Posterior cingulate gyrus (tissue), 11 donors: ENCODE measurements at places on chromosomes 5 and 9.

DNA sequence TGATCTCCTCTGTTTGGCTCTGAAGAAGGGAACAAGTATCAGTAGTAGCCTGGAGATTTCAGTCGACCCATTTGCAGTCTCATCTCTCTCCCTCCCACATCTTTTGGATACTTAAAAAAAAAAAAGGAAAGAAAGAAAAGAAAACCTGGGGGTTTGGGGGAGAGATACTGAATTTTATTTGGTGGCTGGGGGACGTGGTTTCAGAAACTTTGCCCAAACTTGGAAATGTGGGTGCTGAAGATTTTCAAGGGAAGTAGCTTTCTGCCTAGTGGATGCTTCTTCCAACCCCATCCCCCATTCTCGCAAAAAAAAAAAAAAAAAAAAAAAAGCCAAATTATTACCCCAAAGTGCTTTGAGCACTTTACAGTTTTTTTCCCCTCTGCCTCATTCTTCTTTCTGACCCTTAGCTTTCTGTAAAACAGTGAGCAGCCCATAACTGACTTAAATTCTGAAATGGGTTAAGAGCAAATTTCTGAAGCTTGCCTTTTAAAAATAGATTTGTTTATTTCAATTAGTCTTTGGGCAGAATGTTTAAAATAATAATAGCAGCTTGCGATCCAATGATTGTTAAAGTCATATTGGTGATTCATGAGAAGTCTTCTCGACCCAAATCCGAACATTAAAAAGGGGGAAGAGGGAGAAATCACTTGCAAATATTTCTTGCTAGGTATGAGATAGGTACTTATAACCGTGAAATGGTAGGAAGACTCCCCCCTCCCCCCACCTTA is 894 bp downstream of the FST start:
- DNase-seq = no peak

- no peak for DNase-seq
Measured at GRCh38 chr5:168254013-168254693, 37.3 kb upstream of the WWC1 start.

DNA sequence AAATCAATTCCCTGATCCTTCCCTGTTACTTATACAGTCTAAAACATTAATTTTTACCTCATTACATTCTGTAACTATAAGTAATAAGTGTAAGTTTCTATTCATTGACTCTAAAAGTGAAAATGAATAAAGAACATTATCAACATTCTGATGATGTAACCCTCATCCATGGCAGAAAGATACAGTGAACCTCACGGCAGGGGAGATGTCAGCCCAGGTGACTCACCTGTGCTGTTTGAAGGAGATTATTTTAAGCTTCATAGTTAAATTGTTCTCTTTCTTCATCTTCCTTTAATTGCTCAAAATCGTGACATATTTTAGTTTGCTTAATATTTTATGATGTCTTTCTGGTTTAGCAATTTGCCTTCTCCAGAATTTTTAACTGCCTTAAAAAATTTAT is 268.1 kb downstream of the FSTL4 start:
- DNase-seq = no peak

GRCh38 chr9:7150153-7150890 is 392.5 kb downstream of the KDM4C start:
- no peak for DNase-seq

DNA sequence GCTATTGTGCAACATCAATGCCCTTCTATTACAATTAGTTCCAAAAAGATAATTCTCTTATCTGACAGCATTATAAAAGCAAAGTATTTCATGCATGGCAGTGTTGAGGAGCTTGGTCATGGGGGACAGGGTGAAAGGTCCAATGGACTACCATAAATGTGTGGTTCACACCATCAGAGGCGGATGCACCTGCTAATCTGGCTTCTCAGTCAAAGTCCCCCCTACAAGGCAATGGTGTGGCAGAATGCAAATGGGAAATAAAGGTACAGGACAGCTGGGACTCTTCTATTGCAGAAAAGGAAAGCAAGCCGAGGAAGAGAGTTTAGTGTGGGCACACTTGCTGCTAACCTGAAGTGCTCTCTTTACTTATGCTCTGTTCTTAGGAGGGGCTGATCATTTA is 369.1 kb downstream of the NDUFS4 start:
- DNase-seq = no peak

GRCh38 chr5:143870871-143871632 is 59.1 kb downstream of the HMHB1 start:
- no peak for DNase-seq

GRCh38 chr9:37639109-37639762 is 11.5 kb upstream of the FRMPD1 start:
- DNase-seq = no peak

DNA sequence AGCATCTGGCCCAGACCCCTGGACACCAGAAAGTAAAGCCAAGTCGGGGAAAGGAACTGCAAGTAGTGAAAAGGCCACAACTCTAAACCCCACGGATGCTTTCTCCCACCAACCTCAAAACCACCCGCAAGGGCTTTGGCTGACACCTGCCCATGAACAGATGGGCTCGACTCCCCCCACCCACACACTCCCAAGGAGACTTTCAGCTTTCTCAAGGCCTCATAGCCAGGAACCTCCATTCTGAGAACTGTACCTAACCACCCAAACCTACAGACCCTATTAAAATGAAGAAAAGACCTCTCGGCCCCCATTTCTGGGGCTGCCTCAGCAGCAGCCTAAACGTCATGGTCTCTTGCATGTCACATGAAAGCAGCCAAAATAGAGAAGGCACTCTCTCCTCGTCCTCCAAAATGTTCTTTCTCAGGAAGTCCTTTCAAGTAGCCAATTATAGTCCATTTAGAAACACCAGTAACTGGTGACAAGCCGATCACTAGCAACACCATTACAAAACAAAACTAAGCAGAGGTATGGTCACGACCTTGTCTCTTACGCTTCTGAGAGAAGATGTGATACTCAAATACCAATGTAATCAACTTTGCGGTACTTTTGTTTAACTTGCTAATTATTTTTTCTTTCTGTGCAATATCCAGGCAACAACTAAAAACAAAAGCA is 2.9 kb downstream of the B4GALT1 start:
- DNase-seq = no peak
